ENCODE measurements at places on chromosomes 2 and 18.

GRCh38 chr2:17772532-17772931 lies 18.6 kb downstream of the GEN1 start:
- no peak for DNase-seq

- DNase-seq = no peak
These were observed 319.7 kb downstream of the SOX11 start for GRCh38 chr2:6011921-6012320.

GRCh38 chr2:74235041-74235440 lies 36.6 kb downstream of the MTHFD2 start:
- DNase-seq = no peak

DNA sequence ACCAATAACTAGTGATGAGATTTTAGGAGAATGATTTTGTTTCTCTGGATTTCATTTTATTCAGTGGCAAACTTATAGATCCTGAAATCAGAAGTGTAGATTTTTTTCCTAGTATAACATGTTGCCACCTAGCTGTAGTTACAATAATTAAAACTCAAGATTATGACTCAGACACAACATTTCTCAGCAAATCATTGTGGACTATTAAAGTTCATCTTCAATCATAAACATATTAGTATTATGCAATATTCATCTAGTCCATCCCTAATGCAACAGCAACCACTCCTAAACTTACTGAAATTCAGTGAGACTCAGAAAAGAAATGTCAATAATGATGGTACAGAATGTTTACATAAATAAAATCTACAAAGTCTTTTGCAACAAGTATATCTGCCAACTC lies 51.3 kb downstream of the USP34 start:
- DNase-seq = no peak

All from HFF-Myc (cell line).